ENCODE measurements at places on chromosomes 6 and 20.

GRCh38 chr20:45174434-45175364 is at the start of gene PI3:
TSS of gene PI3 (plus strand) at chr20:45174902. CDS start at chr20:45174923, 21 bp downstream.
- no peak for DNase-seq

DNA sequence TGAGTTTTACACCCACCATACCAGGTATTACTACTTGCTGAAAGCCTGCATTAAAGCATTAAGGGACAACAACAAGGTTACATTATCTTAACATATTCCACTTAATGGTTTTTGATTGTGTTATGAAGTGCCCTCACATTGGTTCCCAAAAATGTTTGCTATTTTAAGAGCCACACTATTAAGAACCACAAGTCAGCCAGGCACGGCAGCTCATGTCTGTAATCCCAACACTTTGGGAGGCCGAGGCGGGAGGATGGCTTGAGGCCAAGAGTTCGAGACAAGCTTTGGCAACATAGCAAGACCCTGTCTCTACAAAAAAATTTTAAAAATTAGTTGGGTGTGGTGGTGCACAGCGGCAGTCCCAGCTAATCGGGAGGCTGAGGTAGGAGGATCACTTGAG is 28.2 kb downstream of the ATXN1 start:
- no peak for DNase-seq

GRCh38 chr20:24629668-24630067 is 160.2 kb downstream of the SYNDIG1 start:
- DNase-seq, result no peak

DNA sequence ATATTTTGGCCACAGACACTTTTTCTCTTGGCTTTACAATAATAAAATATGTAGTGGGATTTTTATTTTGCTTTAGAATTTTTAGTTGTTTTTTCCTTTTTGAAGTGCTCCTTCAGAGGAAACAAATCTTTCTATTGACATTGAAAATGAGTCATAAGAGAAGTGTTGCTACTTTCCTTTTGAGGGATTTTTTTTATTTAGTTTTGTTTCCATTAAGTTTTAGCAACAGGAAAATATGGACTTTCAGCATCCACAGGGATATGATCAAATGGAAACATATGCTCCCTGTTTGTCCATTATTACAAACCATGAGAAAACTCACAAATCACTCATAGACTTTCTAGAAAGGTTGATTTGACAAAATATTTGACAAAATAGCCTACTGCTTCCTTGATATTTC is 65.3 kb upstream of the BMP2 start:
- DNase-seq, result no peak

- DNase-seq, result peak; percentile 44
These were observed 10.5 kb downstream of the PLN start for GRCh38 chr6:118558464-118559217.

GRCh38 chr20:57877131-57877824 is 167.5 kb upstream of the PMEPA1 start:
- DNase-seq, result no peak

DNA sequence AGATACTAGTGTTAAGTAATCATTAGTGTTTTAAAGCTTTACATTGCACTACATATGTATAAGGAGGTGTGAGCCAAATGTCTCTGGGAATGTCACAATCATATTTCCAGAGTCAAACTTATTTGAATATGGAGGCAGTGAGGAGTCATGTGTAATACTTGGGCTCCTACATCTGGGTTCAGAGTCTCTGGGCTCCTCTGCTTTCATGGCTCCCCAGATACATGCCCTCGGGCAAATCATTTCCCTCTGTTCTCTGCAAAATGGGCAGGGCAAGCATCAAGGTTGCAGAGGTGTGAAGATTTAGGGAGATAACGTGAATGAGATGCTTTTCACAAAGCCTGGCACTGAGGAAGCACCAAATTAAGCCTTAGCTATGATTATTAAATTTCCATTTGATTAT is 138.3 kb upstream of the SGK1 start:
- no peak for DNase-seq

GRCh38 chr6:53043581-53043980 is 21.6 kb upstream of the FBXO9 start:
- peak; percentile 79 for DNase-seq

DNA sequence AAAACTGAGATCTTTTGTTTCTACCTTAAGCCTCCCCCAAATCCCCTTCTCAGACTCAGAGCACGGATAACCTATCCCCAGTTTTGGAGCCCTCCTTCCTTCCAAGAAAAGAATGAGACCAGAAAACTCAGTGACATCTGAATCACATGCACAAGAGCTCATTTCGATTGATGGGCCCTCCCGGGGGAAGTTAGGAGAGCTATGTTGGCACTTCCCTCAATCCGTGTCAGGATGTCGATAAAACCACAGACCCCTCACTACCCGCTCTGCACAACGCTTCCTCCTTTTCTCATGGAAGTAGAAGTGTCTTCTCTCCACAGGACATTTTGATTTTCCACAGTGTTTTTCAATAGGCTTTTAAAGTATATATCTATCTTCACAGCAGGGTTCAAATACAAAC is 332.4 kb downstream of the HACE1 start:
- no peak for DNase-seq

- DNase-seq, result no peak
These were observed 44.7 kb downstream of the NR2E1 start for GRCh38 chr6:108210556-108210955.

GRCh38 chr20:51393571-51393970 is 148.9 kb downstream of the NFATC2 start:
- no peak for DNase-seq

GRCh38 chr6:21348504-21349195 is 244.9 kb upstream of the SOX4 start:
- peak; percentile 29 for DNase-seq

DNA sequence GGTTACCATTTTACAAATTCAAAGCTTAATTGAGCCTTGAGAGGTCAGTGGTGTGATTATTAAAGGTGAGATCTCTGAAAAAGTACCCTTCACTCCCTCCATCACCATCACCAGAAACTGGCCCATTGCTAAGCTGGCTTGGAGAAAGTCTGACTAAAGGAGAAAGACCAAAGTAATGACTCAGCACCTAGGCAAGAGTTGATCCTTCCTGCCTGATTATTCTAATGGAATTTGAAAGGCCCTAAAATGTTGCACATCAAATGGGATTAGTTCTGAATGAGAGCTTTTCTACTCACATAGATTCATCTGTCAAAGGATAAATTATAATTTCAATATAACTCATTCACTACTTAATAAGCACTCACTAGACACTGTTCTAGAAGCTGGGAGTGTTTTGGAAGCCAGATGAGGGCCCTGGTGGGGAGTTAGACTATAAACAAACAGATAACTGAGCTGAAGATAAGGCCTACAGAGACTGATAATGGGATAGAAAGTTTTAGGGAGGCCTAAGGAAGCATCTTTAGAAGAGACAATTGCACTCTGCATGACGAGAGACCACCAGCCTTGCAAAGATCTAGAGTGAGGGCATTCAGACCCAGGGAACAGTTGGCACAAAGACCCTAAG is 366.7 kb downstream of the SYNE1 start:
- DNase-seq, result peak; percentile 58

DNA sequence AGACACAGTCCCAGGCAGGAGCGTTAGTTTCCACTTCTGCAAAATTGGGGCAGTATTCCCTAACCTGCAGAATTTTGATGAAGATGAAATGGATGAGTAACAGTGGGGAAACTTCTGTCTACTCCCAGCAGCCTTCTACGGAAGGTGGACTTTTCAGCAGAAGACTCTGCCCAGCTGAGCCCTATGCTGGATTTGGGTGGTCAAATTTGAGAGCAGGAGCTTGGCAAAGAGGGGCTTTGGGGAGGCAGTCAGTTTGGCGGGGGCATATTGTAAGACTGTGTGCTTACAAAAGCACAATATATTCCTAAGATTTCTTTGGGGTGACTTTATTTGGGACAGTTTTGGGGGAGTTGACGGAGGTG is 5.4 kb upstream of the SDCBP2 start:
- DNase-seq, result no peak

- DNase-seq, result no peak
These were observed 6.2 kb downstream of the LRRC1 start for GRCh38 chr6:53801022-53801421.

DNA sequence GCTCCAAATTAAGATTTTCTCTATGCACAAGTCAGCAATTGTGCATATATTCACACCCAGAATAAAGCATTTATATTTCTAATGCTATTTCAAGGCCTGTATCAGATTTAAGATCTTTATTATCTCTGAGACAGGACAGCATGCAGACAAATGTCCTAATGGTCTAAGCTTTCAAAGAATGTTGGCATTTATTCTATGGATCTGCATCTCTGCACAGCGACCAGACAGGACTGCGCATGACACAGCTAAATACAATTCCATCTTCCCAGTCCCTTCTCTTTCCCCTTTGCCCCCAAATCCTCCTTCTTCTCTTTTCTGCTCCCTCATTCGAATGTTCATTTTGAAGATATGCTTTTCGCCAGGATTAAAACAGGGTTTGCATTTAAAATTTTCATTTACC is 478.5 kb downstream of the PKHD1 start:
- DNase-seq, result no peak

DNA sequence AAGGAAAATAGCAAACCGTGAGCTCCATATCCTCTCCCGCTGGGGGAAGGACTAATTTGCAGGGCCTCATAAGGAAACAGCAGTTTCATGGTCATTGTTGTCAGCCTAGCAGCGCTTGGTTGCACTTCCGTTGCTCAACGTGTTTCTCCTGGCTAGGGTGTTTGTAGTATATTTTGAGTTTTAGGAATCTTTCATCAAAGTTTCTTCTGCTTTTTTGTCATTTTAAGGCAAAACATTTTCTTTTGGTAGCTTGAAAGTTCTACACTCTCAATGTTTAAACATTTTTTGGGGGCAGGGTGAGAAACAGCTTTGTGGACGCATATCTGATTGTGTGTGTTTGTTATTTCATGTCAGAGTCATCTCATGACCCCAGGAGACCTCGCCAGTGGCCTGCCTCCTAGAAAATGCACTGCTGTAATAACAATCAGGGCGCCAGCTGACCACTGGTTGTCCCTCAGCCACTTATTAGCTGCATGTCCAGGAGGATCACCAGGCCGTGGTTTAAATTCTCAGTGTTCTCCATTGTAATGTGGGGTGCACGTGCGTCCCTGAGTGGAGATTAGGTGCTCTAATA is 20.6 kb downstream of the JARID2 start:
- DNase-seq, result no peak

DNA sequence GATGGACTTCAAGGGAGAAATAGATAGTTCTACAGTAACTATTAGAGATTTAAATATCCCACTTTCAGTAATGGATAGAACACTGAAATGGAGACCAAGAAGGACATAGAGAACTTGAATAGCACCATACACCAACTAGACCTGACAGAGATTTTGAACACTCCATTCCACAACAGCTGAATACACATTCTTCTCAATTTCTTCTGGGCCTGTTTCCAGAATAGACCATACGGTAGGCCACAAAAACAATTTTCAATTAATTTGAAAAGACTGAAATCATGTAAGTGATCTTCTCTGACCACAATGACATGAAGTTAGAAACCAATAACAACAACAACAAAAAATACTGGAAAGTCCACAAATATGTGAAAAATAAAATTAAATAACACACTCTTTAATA is 979.1 kb upstream of the FLRT3 start:
- DNase-seq, result no peak

DNA sequence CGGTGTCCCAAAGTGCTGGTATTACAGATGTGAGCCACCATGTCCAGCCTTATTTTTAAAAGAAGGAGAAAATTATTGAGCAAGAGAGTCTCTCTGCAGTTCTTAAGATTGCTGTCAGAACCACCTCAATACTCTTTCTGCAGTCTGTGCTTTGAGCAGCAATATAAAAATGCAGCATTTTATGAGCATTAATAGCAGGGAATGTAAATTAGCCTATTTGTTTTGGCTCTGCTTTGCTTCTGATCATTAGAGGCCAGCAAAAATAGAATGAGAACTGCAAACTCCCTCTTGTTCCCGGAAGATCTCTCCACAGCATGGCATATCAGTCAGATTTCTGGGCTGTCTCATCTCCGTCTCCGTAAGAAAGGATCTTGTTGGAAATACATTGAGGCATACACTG is 35.8 kb downstream of the C6orf15 start:
- DNase-seq, result no peak

DNA sequence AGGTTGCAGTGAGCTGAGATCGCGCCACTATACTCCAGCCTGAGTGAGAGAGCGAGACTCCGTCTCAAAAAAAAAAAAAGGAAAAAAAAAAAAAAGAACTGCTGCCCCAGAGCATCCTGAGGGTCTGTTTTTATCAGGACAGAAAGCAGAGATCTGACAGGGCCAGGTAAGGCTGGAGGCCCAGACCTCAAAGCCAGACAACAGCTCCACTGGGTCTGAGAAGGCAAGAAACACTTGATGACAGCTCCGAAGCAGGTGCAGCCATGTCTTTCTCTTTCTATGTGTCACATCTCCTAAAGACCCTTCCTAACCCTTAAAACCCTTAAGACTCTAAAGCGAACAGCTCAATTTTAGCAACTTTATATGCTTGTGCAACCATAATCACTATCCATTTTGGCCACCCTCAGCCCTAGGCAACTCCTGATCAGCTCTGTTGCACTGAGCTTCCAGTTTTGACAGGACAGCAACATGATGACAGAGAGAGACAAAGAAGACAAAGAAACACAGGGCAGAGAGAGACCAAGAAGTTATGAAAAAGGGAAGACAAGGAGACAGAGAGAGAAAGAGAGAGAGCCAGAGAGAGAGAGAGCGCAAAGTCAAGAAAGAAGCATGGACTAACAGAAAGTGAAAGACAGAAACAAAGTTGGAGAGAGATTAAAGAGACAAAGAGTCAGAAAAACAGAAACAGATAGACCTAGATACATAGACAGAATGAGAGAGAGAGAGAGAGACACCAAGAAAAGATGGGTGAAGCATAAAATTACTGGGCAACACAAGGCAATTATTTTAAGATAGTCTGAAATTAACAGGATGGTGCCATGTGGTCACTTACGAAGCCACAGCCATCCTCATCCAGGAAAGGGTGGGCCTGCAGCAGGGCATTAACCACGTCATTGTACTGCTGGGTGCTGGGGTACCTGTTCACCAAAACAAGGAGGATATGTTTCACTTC is 39.2 kb downstream of the SAMD3 start:
- no peak for DNase-seq

- no peak for DNase-seq
These were observed 327.0 kb downstream of the BMP2 start for GRCh38 chr20:7094438-7094997.

GRCh38 chr20:32681175-32682084 is 7.7 kb upstream of the C20orf203 start:
- no peak for DNase-seq

DNA sequence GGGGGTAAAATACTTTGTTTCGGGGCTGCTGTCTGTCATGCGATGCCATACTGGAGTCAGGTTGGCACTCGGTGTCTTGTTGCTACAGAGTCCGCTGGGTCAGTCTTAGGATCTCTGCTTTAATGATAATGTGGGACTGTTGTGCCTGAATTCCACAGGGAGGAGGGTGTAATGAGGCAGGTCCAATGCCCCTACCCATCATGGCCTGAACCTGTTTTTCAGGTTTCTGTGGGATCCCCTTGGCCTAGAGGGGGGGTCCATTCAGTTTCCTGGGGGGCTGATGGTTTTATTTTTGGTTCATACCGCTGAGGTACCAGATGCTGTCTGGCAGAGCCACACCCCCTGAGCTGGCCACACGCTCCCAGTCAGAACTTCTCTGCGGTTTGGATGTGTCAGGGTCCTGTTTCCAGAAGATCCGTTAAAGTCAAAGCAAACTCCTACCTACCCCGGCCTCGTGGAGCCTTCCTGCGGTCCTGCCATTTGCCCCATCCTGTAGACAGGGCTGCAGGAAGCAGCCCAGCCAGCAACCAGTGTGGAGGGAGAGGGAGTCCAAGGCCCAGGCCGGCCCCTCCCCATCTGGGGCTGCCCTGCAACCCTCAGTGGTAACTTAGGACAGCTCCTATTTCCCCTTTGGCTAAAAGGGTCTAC is 69.7 kb downstream of the TCP11 start:
- no peak for DNase-seq
